ENCODE measurements at places on chromosomes 12 and 14. TPM values are rescaled to one million over a fixed set of nuclear protein-coding genes. Genes with fewer than 3 reads are reported as not detected.

The EGLN3 gene
- 308 TPM for polyA plus RNA-seq

The INSM2 gene
- polyA plus RNA-seq, result not detected

The AQP2 gene
- not detected for polyA plus RNA-seq

The TMPO gene
- 11.4 TPM for polyA plus RNA-seq

DNA sequence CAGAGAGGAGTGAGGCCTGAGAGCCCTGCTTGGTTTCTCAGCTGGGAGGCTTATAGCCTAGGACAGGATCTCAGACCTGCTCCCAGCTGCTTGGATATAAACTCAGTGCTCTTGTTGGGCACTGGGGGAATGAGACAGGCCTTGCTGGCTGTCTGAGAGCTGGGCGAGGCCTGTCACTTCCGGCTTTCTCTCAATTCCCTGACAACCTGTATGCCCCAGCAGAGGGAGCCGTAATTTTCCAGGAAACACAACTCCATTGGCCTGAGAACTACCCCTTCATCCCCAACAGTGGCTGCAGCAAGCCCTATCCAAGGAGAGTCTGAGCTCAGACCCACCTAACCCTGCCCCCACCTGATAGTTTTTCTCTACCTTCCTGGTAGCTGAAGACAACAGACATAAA is 258.3 kb upstream of the STXBP6 start:
- no peak for DNase-seq

DNA sequence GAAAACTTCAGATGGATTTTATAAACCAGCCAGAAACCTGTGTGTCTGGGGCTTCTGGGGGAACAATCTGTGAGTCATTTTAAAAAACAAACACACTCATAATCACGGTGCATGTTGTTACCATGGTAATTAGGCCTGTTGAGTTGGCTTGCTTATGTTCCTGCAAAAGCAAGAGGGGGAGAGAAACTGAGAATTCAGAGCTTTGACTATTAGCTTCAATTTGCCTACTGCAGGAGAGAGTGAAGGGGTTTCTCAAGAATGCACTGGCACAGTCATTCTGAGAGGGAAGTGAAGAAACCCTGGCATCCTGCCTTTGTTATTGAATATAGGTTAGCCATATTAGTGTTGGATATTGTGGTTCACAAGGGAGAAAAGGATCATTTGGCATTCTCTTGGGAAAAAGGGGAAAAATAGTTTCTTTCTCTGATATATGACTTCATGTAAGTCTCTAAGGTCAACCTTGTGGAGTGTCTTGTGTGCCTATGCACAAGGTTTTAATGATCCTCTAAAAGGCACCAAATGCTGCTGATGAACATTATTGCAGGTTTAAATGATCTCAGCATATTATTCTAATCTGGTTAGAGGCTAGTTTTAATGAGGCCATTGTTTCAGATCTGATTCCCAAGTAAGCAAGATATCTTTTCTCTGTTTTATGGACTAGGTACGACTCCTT is 12.9 kb downstream of the GNG2 start:
- DNase-seq, result no peak

- DNase-seq, result no peak
Measured at GRCh38 chr12:9687228-9687627, 17.7 kb downstream of the CLEC2D start.

All from heart left ventricle (tissue), 16 donors.